Smooth muscle cell of bladder (primary cell): ENCODE measurements at places on chromosomes 4 and X. TPM values are rescaled to one million over a fixed set of nuclear protein-coding genes. Genes with fewer than 3 reads are reported as not detected.

NKX1-1 gene
- not detected in 2 replicates for total RNA-seq

CHST7 gene
- 9.3 and 11.4 TPM in 2 replicates for total RNA-seq

NSG1 gene
- 2.4 and 19.9 TPM in 2 replicates for total RNA-seq

HERC6 gene
- 3.0 and 3.8 TPM in 2 replicates for total RNA-seq

BOD1L1 gene
- 26.3 and 26.9 TPM in 2 replicates for total RNA-seq

PFKFB1 gene
- total RNA-seq: under 0.01 TPM in 1 of 2 replicates, not detected in the other

HSFX4 gene
- total RNA-seq: not detected in 2 replicates

TMPRSS11B gene
- not detected in 2 replicates for total RNA-seq

GPRASP1 gene
- total RNA-seq: 4.0 and 8.9 TPM in 2 replicates

TBC1D8B gene
- total RNA-seq: 11.1 and 14.4 TPM in 2 replicates

SSX1 gene
- 0.18 TPM in 1 of 2 replicates, not detected in the other for total RNA-seq

GAGE1 gene
- under 0.01 TPM in 1 of 2 replicates, not detected in the other for total RNA-seq

HPSE gene
- total RNA-seq: 0.83 and 1.1 TPM in 2 replicates

KCND1 gene
- total RNA-seq: 0.28 and 1.0 TPM in 2 replicates

TAF7L gene
- total RNA-seq: 0.37 and 0.43 TPM in 2 replicates

IQCM gene
- 0.18 TPM in 1 of 2 replicates, not detected in the other for total RNA-seq

SYNPO2 gene
- 9.7 and 17.9 TPM in 2 replicates for total RNA-seq

WFS1 gene
- 24.0 and 27.3 TPM in 2 replicates for total RNA-seq

CASK gene
- 63.2 and 73.0 TPM in 2 replicates for total RNA-seq

PRR32 gene
- total RNA-seq: not detected in 2 replicates

ARHGEF6 gene
- 11.6 and 12.1 TPM in 2 replicates for total RNA-seq

PNMA3 gene
- under 0.01 and 0.28 TPM in 2 replicates for total RNA-seq

AMER1 gene
- total RNA-seq: 1.00 and 1.5 TPM in 2 replicates

GATA1 gene
- total RNA-seq: not detected in 2 replicates

NXF2B gene
- total RNA-seq: not detected in 2 replicates

PCYT1B gene
- 0.28 and 0.46 TPM in 2 replicates for total RNA-seq

IKBKG gene
- total RNA-seq: 13.4 and 13.7 TPM in 2 replicates
